ENCODE measurements at places on chromosomes 5 and 9.

DNA sequence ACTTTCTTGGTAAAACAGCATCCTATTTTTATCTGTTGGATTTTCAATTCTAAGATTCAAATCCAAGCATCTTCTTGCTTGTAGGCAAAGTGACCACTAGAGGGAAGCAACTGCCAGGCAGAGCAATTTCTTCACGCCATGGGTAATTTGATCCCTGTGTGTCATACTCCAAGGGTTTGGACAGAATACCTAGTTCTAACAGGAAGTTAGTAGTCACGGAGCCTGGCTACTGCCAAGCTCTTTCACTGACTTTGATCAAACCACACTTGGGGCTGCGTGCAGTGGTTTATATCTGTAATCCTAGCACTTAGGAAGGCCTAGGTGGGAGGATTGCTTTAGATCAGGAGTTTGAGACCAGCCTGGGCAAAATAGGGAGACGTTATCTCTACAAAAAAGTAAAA lies 473.6 kb upstream of the TNC start:
- DNase-seq = peak; percentile 68

GRCh38 chr5:36703245-36703860 lies 96.9 kb downstream of the SLC1A3 start:
- no peak for DNase-seq

GRCh38 chr9:124558777-124559470 lies 51.7 kb upstream of the NR5A1 start:
- no peak for DNase-seq

DNA sequence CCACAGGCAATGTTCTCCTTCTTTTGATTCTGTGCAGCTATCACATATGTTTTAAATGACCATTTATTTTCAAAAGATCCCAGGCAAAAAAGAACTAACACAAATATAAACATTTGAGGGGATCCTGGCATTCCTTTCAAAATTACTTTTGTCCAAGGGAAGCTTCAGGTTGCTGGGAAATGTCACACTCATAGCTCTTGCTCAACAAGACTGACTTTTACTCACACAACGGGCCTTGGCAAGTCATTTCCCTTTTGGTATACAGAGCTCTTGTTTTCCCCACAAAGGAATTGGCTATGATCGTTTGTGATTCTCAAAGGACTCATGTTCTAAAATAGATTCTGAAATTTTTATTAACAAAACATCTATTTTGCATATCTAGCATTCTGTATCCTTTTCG lies 4.5 kb upstream of the PALM2AKAP2 start:
- no peak for DNase-seq

DNA sequence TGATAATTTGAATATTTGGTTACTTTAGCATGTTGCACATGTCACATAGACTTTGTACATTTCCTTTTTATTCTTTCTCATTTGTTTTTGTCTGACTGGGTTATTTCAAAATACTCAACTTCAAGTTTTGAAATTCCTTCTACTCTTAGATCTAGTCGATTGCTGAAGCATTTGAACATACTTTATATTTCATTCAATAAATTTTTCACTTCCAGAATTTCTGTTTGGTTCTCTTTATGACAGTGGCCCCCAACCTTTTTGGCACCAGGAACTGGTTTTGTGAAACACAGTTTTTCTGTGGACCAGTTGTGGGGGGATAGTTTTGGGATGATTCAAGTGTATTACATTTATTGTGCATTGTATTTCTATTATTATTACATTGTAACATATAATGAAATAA lies 119.8 kb downstream of the COX7C start:
- DNase-seq = no peak

DNA sequence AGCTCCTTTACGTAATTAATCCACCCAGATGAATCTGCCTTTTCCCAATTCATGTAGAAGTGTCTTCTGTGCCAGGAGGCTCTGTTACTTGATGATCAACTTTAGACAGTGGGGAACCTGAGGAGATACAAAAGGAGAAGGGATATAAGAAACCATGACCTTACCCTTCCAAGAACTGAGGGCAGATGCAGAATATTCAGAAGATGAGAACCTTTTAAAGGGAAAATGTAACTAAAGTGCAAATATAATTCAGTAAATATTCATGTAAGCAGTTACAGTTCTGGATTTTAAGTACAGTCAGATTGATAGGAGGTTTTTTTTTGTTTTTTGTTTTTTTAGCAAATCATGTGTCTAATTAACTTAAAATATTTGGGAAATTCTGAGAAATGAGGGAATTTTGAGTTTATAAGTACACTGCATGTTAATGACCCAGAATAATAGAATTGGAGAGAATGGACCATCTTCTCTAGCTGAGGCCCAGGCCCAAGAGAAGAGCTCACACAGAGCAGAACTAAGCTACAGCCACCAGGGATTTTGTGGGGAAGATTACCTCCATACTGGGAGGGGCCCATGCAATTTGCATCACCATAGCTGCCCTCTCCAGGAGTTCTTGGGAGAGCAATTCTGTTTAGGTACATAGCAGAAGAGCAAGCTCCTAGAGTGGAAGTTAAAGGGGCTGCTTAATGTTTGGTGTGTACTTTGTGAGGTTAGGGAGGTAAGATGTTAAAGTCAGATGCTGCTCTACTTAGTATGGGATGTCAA lies 61.5 kb downstream of the SV2C start:
- no peak for DNase-seq

DNA sequence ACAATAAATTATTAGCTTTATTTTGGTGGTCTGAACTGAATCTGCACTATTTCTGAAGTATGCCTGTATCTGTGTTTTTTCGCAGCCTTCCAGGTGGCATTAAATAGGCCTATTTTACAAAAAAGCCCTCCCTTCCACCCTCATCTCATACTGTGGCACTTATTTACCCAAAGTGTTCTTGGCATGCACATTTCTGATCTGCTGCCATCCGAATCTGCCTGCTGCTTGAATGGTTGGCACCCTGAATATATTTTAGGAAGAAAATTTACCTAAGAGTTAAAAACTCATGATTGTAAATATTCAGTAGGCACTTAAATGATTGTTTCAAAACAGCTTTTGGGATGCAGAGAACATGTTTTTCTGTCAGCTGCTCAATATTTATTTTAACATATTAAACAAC lies 150.1 kb downstream of the SLC28A3 start:
- DNase-seq = no peak

DNA sequence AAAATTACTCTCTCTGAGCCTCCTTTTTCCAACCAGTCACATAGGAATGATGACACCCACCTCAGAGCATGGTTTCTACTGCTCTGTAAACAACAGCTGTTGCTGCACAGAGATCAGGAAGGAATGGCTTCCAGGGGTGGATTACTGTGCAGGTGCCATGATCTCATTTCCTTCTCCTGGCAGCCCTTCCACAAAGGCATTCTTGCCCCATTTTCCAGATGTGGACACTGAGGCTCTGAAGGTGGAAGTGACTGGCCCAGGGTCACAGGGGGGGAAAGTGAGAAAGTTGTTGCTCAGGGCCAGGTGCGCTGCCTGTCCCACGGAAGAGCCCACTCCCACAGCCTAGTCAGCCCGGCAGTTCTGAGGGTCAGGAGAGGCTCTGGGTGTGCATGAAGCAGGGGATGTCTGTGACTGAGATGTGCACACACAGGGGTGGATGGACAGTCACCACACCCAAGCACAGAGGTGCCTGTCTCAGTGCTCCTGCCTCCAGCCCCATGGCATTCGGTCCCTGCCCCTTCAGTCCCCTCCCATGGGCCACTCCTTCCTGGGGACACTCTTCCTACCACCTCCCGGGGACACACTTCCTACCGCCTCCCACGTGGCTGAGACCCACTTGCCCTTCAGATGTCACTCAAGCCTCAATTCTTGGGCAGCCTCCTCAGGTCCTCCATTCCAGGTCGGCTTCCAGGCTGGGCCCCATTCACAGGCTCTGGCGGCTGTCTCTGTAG lies 17.0 kb downstream of the FGFR4 start:
- DNase-seq = no peak

DNA sequence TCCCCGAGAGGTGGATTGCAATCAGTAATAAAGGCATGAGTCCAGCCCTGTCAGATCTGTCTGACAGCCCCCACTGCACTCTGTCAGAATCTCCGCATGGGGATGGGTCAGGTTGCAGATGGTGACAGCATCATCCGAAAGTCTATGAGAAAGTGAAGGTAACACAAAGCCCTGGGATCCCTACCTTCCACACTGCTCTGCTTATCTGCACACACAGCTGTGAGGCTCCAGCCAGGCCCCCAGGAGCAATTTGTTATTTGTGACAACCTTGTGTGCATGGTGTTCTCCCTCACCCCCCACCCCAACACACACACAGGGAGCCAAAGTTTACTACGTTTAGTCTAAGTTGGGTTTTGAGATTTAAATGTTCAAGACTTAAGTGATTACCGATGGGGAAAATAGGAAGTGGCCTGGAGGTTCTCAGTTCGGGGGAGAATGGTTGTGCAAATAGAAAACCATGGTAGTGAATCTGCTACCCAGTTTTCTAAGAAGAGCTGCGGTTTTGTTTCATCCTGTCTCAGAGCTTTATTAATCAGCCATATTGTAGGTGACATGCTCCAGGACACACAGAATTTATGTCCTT lies 92.7 kb downstream of the SV2C start:
- peak; percentile 61 for DNase-seq

DNA sequence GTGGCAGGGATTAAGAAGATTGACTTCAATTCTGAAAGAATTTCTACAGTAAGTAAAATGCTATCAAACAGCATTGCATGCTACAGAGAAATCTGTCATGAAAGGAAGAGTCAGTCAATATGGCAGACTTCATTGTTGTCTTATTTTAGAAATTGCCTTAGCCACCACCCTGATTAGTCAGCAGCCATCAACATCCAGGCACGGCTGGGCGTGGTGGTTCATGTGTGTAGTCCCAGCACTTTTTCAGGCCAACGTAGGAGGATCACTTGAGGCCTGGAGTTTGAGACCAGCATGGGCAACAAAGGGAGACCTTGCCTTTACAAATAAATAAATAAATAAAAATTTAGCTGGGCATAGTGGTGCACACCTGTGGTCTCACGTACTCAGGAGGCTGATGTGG lies 46.6 kb downstream of the RMI1 start:
- DNase-seq = no peak

GRCh38 chr5:16464231-16464630 lies 1.4 kb downstream of the ZNF622 start:
- DNase-seq = no peak

- DNase-seq = no peak
These were observed 315.9 kb upstream of the RPS23 start for GRCh38 chr5:82594097-82594496.

GRCh38 chr9:37446401-37446800 lies 18.8 kb downstream of the ZBTB5 start:
- DNase-seq = peak; percentile 44

- DNase-seq = no peak
These were observed 292.8 kb downstream of the SLF1 start for GRCh38 chr5:94911276-94911675.

GRCh38 chr5:38497946-38498345 lies 58.5 kb downstream of the LIFR start:
- no peak for DNase-seq

- DNase-seq = no peak
These were observed 88.5 kb downstream of the SNX24 start for GRCh38 chr5:122933956-122934355.

Data from Jurkat, Clone E6-1 (cell line).